GM23248 (cell line): ENCODE measurements at places on chromosomes 6 and 20. TPM values are rescaled to one million over a fixed set of nuclear protein-coding genes. Genes with fewer than 3 reads are reported as not detected.

Gene TMC2
- not detected in 2 replicates for total RNA-seq

Gene OR2J3
- not detected in 2 replicates for total RNA-seq

Gene STK35
- total RNA-seq = 15.2 and 19.7 TPM in 2 replicates

Gene RAET1L
- total RNA-seq = not detected in 2 replicates

Gene MCHR2
- not detected in 2 replicates for total RNA-seq

Gene CRISP3
- total RNA-seq = not detected in 2 replicates

Gene C20orf141
- total RNA-seq = not detected in 2 replicates

Gene LY86
- not detected in 2 replicates for total RNA-seq

Gene TINAG
- total RNA-seq = not detected in 2 replicates

DNA sequence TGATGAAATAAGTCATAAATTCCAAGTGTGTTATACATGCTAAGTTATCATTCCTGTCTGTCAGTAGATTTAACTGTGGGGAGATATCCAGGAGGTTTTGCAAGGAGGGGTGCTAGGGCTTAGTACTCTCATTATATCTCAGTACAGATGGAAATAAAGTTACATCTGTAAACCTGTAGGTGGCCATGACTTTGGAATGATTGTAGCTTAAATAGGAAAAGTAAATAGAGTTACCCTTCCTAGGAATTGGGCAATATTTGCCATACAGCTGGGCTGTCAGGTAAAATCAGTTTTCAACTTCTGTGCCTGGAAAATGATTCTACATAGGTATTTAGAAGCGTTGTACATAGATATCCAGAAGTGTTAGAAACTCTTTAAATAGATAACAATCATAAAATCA is 19.8 kb upstream of the TGM3 start:
- DNase-seq = no peak
- H3K4me1 ChIP-seq = no peaks in the 10 kb centered on the region
- no peak overlapping the region for H3K27ac ChIP-seq
- peaks cover 4% of the 10 kb centered on the region; the same call in 1 of the 2 replicates for H3K27me3 ChIP-seq

- H3K27ac ChIP-seq = no peak overlapping the region
- H3K27me3 ChIP-seq = no peaks in the 10 kb centered on the region
- no peak overlapping the region for H3K4me3 ChIP-seq
- DNase-seq = no peak
- H3K36me3 ChIP-seq = no peaks in the 10 kb centered on the region; the same call in 1 of the 2 replicates
Measured at GRCh38 chr20:25376886-25377285, 13.7 kb downstream of the ABHD12 start.

DNA sequence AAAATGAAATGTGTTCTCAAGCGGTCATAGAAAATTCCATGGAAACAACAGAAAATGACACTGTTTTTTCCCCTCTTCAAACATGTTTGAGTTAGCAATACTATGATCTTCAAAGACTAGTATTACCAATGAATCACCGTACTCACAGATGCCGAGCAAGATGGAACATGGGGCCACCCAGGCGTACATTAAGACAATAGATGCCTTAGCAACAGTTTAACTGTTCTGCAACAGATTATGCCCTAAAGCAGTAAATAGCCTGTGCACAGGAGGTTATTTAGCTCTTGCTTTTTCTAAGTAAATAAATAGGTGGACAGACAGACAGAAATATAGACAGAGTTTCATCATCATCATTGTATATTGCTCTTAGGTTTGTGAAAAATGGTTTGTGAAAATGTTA is 284.0 kb upstream of the DEFB112 start:
- H3K27ac ChIP-seq = no peak overlapping the region
- H3K27me3 ChIP-seq = no peaks in the 10 kb centered on the region
- H3K4me3 ChIP-seq = no peak overlapping the region
- H3K36me3 ChIP-seq = no peaks in the 10 kb centered on the region
- DNase-seq = no peak
- H3K4me1 ChIP-seq = no peaks in the 10 kb centered on the region

DNA sequence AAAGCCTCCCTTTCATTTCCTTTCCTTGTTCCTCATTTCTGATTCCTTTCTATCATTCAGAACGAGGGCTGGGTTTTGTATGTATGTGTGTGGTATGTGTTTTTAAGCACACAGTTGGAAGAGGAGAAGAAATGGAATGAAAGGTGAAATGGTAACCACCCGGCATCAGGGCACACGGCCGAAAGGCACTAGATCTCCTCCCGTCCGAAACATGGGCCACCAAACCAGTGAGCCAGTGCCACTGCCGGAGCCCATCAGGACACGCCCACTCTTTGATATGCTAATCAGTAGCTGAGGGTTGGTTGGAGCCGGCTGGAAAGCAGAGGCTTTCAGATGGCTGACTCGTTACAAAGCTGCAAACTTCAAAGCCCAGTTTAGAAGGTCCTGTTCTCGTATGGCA is 228.6 kb upstream of the JARID2 start:
- no peak overlapping the region for H3K27ac ChIP-seq
- H3K36me3 ChIP-seq = no peaks in the 10 kb centered on the region
- no peak overlapping the region for H3K4me3 ChIP-seq
- peak; percentile 27 for DNase-seq
- no peaks in the 10 kb centered on the region for H3K27me3 ChIP-seq
- H3K4me1 ChIP-seq = no peaks in the 10 kb centered on the region

- H3K27ac ChIP-seq = no peak overlapping the region
- DNase-seq = no peak
- 0 out of 2 replicates have a peak, but pooled peaks cover 6% of the 10 kb centered on the region for H3K27me3 ChIP-seq
- no peak overlapping the region for H3K4me3 ChIP-seq
- H3K4me1 ChIP-seq = no peaks in the 10 kb centered on the region
Measured at GRCh38 chr6:39061182-39061581, 12.6 kb downstream of the GLP1R start.

GRCh38 chr6:126180585-126180984 is 159.3 kb upstream of the CENPW start:
- H3K4me3 ChIP-seq = no peak overlapping the region
- no peak overlapping the region for H3K27ac ChIP-seq
- peaks cover 18% of the 10 kb centered on the region; the same call in 1 of the 2 replicates for H3K27me3 ChIP-seq
- peak; percentile 89 for DNase-seq

GRCh38 chr6:30724906-30725667 is 4.9 kb downstream of the TUBB start:
- peak overlapping the region; percentile 95 for H3K27ac ChIP-seq
- DNase-seq = peak; percentile 36
- peak overlapping the region; percentile 97 for H3K4me3 ChIP-seq
- peaks cover 50% of the 10 kb centered on the region for H3K36me3 ChIP-seq
- no peaks in the 10 kb centered on the region for H3K27me3 ChIP-seq

GRCh38 chr6:149895048-149895590 is 2.8 kb downstream of the RAET1E start:
- H3K27me3 ChIP-seq = no peaks in the 10 kb centered on the region
- H3K4me1 ChIP-seq = peaks cover 53% of the 10 kb centered on the region
- DNase-seq = peak; percentile 87
- H3K27ac ChIP-seq = peak overlapping the region; percentile 94
- H3K4me3 ChIP-seq = 0 out of 2 replicates have a peak overlapping the region, but pooled peaks have one; percentile 27
- no peaks in the 10 kb centered on the region for H3K36me3 ChIP-seq

- peak; percentile 29 for DNase-seq
- H3K4me3 ChIP-seq = no peak overlapping the region
- no peak overlapping the region for H3K27ac ChIP-seq
- no peaks in the 10 kb centered on the region for H3K4me1 ChIP-seq
- H3K27me3 ChIP-seq = no peaks in the 10 kb centered on the region
- H3K36me3 ChIP-seq = 0 out of 2 replicates have a peak, but pooled peaks cover 2% of the 10 kb centered on the region
Measured at GRCh38 chr6:166520905-166521834, 65.3 kb downstream of the RAMACL start.

GRCh38 chr6:37665304-37665703 is 32.4 kb downstream of the MDGA1 start:
- H3K4me1 ChIP-seq = peaks cover 14% of the 10 kb centered on the region
- DNase-seq = no peak
- H3K27me3 ChIP-seq = no peaks in the 10 kb centered on the region
- no peak overlapping the region for H3K27ac ChIP-seq
- H3K36me3 ChIP-seq = no peaks in the 10 kb centered on the region

GRCh38 chr6:138290423-138290962 is 72.2 kb upstream of the PBOV1 start:
- H3K4me1 ChIP-seq = peaks cover 44% of the 10 kb centered on the region
- no peaks in the 10 kb centered on the region for H3K36me3 ChIP-seq
- no peaks in the 10 kb centered on the region for H3K27me3 ChIP-seq
- DNase-seq = no peak
- H3K4me3 ChIP-seq = no peak overlapping the region

DNA sequence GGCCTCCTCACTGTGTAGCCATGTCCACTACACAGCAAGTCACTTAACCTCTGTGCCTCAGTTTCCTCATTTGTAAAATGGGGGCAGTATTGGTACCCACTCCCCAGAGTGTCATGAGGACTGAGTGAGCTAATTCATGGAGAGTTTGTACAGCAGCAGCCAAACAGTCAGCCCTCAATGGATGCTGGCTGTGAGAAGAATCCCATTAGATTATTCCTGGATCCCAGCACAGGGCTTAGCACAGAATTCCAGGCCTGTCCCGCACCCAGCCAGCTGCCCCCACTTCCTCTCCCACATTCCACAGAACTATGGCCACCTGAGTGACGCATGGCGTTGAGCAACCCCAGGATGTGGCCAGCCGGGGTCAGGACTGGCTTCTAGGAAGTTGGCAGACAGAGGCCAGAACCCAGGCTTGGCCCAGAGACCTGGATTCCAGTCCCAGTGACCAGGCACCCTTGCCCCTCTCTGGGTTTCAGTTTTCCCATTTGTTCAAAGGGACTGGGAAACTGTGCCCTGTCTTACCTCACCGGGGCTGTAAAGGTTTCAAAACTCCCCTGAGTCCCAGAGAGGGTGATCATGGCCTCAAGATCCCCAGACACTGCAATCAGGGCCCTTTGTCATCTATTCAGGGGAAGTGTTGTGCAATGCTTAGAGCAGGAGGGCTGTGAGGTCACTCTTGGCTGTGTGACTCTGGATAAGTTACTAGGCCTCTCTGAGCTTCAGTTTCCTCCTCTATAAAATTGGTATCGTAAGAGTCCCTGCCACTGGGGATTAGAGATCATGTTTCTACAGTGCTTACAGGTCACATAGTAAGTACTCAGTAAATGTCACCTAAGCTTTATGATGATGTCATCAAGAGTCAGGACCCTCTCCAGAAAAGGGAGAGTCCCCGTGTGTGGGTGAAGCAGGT is 3.0 kb upstream of the TGM2 start:
- H3K4me1 ChIP-seq = peaks cover 44% of the 10 kb centered on the region
- no peaks in the 10 kb centered on the region for H3K27me3 ChIP-seq
- no peak overlapping the region for H3K4me3 ChIP-seq
- DNase-seq = peak; percentile 89
- H3K36me3 ChIP-seq = no peaks in the 10 kb centered on the region
- H3K27ac ChIP-seq = peak overlapping the region; percentile 77

GRCh38 chr6:108175592-108176279 is 9.9 kb downstream of the NR2E1 start:
- H3K27ac ChIP-seq = no peak overlapping the region
- no peaks in the 10 kb centered on the region for H3K4me1 ChIP-seq
- H3K27me3 ChIP-seq = peaks cover 97% of the 10 kb centered on the region
- no peaks in the 10 kb centered on the region for H3K36me3 ChIP-seq

DNA sequence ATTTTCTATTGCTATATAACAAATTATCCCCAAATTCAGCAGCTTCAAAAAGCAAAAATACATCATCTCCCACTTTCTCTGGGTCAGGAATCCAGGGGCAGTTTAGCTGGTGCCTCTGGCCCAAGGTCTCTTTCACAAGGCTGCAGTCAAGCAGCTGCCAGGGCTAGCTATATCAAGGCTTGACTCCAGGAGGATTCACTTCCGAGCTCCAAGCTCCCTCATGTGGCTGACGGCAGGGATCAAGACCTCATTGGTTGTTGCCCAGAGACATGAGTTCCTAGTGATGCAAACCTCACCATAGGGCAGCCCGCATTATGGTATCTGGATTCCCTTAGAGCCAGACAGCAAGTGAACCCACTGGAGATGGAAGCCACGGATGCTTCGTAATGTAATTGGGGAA is 1.3 kb upstream of the VNN1 start:
- H3K4me1 ChIP-seq = peaks cover 19% of the 10 kb centered on the region
- H3K27ac ChIP-seq = no peak overlapping the region
- H3K36me3 ChIP-seq = no peaks in the 10 kb centered on the region

DNA sequence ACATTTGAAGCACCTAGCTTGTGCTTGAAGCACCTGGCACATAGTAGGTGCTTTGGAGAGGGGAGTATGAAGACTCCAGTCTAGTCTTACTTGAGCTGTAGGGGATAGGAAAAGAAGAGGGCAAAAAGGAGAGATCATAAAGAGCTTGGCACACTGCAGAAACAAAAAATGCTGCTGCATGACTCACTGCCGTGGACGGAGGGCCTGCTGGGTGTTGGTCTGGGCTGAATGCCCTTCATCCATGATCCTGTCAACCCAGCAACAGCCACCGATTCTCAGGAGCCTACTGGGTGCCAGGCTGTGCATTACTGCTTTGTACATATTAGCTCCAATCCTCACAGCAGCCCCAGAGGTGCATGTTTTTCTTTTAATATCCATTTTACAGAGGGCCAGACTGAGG is 6.0 kb downstream of the PDYN start:
- H3K36me3 ChIP-seq = no peaks in the 10 kb centered on the region
- H3K27ac ChIP-seq = no peak overlapping the region
- no peak overlapping the region for H3K4me3 ChIP-seq
- DNase-seq = peak; percentile 73
- H3K27me3 ChIP-seq = peaks cover 82% of the 10 kb centered on the region

GRCh38 chr6:27091661-27092315 is 155.7 kb upstream of the PRSS16 start:
- H3K27me3 ChIP-seq = no peaks in the 10 kb centered on the region
- peak; percentile 92 for DNase-seq
- no peaks in the 10 kb centered on the region for H3K4me1 ChIP-seq
- H3K27ac ChIP-seq = peak overlapping the region; percentile 8; the same call in 1 of the 2 replicates
- no peaks in the 10 kb centered on the region for H3K36me3 ChIP-seq

GRCh38 chr6:151004383-151005024 is 139.0 kb downstream of the MTHFD1L start:
- H3K27ac ChIP-seq = peak overlapping the region; percentile 90
- H3K4me1 ChIP-seq = peaks cover 31% of the 10 kb centered on the region
- DNase-seq = peak; percentile 93
- no peaks in the 10 kb centered on the region for H3K27me3 ChIP-seq
- peak overlapping the region; percentile 34 for H3K4me3 ChIP-seq
